Naive B cell (primary cell): ENCODE measurements at places on chromosomes 2 and 18. TPM values are rescaled to one million over a fixed set of nuclear protein-coding genes. Genes with fewer than 3 reads are reported as not detected.

Gene PER2
- 4.5 TPM for polyA plus RNA-seq

Gene OTOS
- not detected for polyA plus RNA-seq

Gene FTCDNL1
- polyA plus RNA-seq: 0.84 TPM

Gene C2orf78
- not detected for polyA plus RNA-seq

Gene TRMT61B
- polyA plus RNA-seq: 30.6 TPM

Gene TCF7L1
- not detected for polyA plus RNA-seq

Gene POMC
- polyA plus RNA-seq: 5.6 TPM

Gene MRO
- polyA plus RNA-seq: 0.16 TPM

Gene ADAM17
- 20.9 TPM for polyA plus RNA-seq

Gene TACR1
- polyA plus RNA-seq: not detected

Gene GAREM2
- polyA plus RNA-seq: 0.29 TPM

Gene C2orf81
- 8.8 TPM for polyA plus RNA-seq

GRCh38 chr2:121888189-121888557 is 132.7 kb downstream of the TSN start:
- DNase-seq: no peak

DNA sequence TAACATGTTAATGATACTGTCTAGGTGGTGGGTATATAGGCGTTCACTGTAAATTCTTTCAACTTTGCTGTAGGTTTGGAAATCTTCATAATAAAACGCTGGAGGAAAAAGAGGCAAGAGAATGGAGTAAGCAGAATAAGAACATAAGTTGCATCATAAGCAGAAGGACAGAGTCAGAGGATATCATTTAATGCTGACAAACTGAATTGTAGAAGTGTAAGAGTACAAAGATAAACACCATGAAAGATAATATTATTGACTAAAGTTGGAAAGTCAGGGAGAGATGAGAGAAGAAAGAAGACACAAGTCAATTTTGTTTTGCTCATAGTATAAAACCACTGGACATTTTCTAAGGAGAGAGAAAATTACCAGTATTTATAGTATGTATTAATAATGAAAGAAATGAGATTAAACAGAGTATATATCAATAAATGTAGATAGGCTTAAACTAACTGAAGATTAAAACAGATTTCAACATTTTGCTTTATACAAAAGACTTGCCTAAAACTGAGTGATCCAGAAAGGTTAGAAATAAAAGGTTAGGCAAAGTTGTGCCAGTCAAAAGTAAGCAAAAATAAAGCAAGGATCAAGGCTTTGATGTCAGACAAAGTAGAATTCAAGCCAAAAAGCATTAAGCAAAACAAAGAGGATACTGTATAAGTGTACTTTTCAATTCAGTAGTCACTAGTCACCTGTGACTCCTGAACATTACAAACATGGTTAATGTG is 42.4 kb upstream of the VIT start:
- DNase-seq: no peak

GRCh38 chr2:163200741-163201140 is 362.2 kb upstream of the KCNH7 start:
- DNase-seq: no peak

GRCh38 chr2:53253244-53253643 is 514.4 kb upstream of the CHAC2 start:
- no peak for DNase-seq

- DNase-seq: peak; percentile 33
These were observed 79.4 kb upstream of the ASB18 start for GRCh38 chr2:236343400-236344161.

DNA sequence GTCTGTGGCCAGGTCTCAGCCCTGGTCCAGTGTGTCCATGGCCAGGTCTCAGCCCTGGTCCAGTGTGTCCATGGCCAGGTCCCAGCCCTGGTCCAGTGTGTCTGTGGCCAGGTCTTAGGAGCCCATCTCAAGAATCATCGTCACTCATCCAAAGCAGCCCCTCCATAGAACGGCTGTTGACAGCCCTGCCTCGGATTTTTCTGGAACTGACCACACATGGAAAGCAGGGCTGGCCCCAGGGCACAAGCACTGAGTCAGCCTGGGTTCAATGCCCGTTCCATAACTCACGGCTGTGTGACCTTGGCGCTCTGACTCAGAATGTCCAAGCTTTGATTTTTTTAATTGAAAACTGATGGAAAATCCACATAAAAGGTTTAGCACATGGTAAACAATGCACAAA is 59.9 kb upstream of the SNTG2 start:
- no peak for DNase-seq

GRCh38 chr2:8119782-8120505 is 561.9 kb upstream of the ID2 start:
- no peak for DNase-seq

- no peak for DNase-seq
These were observed 188.6 kb downstream of the SH3RF3 start for GRCh38 chr2:109317471-109318095.

GRCh38 chr2:63903003-63903402 is 61.3 kb downstream of the UGP2 start:
- DNase-seq: peak; percentile 0

GRCh38 chr2:75722687-75723086 is 12.0 kb upstream of the GCFC2 start:
- DNase-seq: no peak

DNA sequence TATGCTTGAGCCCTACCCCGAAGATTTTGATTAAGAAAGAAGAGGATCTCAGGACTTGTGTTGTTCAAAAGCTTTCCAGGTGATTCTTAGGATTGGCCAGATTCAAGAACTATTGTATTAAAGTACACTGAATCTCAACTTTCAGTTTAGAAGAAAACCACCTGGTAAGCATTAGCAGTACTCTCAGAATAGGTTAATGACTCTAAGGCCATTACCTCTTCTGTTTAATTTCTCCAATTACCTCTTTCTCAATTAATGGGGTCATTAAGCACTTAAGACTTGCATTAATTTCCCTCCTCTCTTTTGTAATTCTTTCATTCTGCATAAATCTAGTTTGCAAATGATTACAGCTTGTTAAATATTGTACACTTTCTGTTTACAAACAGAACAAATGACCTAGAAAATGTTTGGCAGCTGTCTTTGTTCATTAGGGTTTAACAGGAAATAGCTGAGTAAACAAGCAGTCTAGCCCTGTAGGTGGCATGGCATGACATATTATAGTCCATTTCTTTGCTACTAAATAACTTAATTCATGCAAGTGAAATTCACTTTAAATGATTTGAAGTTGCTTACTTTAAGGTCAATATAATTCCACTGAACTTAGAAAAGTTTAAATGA is 20.4 kb upstream of the TDRD15 start:
- DNase-seq: no peak

DNA sequence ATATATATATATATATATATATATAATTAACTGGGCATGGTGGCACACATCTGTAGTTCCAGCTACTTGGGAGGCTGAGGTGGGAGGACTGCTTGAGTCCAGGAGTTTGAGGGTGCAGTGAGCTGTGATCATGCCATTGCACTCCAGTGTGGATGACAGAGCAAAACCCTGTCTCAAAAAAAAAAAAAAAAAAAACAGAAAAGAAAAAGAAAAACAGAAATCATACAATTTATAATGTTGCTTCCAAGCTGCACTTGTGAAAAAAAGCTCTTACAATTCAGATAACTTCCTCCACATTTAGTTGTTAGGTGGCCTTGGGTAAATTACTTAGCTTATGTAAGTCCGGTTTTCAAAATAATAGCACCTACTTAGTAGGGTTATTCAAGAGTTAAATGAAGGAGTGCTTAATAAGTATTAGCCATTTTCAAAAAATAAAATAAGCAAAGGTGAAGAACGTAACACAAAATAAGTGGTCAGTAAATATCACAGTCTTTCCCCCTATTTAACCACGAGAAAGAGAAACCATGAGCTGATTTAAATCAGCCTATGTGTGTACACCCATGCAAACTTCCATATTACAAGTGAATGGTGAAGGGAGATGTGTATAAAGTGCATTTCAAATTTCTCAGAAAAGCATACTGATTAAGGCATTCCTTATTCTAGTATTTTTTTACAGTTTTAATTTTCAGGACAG is 2.3 kb downstream of the WIPF1 start:
- no peak for DNase-seq

DNA sequence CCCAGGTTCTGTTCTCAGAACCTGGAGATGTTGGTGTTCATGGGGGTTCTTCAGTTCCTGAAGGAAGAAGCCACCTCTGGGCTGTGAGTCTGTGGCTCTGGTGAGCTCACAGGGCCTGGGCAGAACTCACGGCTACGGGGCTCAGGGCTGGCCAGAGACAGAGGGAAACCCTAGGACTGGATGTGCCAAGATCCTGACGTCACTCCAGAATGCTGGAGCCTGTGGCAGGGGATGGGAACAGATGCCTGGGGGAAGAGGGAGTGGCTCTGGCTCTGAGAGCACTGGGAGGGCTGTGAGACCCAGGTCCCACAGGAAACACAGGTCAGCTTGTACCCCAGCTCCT is at the start of gene OTOF:
Gene OTOF, minus strand, starts transcription at position 214 of the 343 bp plus-strand sequence.
- no peak for DNase-seq

GRCh38 chr2:121088251-121089165 is 196.5 kb downstream of the TFCP2L1 start:
- no peak for DNase-seq

GRCh38 chr2:192029089-192029488 is 165.6 kb downstream of the TMEFF2 start:
- DNase-seq: no peak

- no peak for DNase-seq
These were observed 96.7 kb downstream of the SH3BP4 start for GRCh38 chr2:235048549-235048948.

DNA sequence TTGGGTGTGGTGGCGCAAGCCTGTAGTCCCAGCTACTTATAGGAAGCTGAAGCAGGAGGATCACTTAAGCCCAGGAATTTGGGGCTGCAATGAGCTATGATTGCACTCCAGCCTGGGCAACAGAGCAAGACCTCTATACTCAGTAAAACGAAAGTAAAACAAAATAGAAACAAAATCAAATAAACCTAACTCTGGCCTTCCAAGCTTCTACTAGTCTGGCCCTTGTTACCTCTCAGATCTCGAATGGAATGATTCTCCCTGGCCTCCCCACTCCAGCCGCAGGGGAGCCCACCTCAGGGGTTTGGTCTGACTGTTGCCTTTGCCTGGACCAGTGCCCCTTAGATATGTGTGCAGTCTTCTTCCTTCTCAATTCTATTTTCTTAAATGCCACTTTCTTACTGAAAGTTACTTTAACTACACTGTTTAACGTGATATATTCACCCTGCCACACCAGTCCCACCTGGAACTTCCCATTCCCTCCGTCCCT is 160.0 kb upstream of the GCFC2 start:
- DNase-seq: no peak

DNA sequence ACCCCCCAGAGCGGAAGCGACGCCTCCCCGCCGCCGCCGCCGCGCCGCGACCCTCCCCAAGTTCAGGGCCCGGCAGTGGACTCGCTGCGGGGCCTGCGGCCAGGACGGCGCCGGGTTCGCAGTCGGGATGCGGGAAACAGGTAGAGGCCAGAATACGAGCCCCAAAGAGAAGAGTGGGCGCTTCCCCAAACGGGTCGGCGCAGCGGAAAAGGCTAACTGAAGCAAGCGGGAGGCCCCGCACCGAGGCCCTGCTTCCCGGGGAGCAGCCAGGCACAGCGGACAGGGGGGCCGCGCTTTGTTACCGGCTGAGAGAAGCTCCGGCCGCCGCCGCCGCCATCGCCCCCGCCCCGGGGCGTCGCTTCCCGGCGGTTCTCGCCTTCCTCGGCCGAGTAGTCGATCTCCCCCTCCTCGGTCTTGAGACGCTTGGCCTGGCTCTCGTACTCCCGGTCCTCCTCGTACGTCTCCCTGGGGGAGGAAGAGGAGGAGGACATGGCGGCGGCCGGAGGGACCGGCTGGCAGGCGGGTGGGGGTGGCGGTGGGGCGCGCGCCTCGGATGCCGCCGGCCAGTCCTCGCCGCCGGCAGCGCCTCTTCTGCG is 494 bp downstream of the HNRNPLL start:
- peak; percentile 33 for DNase-seq

DNA sequence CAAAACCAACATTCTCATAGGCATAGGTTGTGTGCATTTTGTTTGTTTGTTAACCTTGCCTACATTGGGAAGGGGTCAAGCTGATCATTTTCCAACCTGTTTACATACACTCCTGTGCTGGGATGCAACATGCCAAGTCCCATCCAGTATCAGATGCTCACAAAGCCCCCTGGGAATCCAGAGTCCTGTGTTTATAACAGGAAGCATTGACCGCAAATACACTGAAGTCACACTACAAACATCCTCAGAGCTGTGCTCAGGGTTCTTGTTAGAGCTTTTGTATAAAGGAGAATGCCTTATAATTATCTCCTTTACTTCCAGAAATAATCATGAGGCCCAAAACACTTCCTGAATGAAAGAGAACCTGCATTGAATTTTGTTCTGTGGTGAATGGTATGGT is 488.7 kb upstream of the TCF4 start:
- DNase-seq: no peak

GRCh38 chr2:121037480-121037879 is 247.5 kb downstream of the TFCP2L1 start:
- no peak for DNase-seq

GRCh38 chr2:8821276-8822217 is 15.9 kb downstream of the KIDINS220 start:
- no peak for DNase-seq

GRCh38 chr2:228589115-228589514 is 407.6 kb upstream of the SPHKAP start:
- no peak for DNase-seq
